ENCODE measurements at places on chromosomes 2 and 18. TPM values are rescaled to one million over a fixed set of nuclear protein-coding genes. Genes with fewer than 3 reads are reported as not detected.

- DNase-seq: no peak
These were observed 316.5 kb downstream of the EN1 start for GRCh38 chr2:118530976-118531375.

DNA sequence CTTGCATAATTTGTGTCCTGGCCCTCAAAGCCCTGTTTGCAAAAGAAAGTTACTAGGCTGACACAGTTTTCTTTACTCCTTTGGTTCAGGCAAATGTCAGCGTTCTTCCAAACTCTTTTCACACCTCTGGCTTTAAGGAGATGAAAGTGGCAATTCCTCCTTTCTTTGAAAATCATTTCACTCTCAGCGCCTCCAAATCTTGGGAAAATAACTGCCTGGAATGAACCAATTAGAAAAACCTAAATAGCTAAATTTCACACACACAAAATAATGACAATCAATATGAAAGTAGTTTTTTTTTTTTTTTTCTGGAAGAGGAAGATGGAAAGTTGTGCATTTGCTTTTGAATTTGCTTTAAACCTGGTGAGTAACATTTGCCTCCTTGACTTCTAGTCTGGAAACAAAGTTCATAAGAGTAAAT lies 1.7 kb downstream of the MEIS1 start:
- DNase-seq: no peak

GRCh38 chr2:134410006-134410405 lies 156.1 kb downstream of the MGAT5 start:
- DNase-seq: no peak

- no peak for DNase-seq
These were observed 4.1 kb downstream of the MYO1B start for GRCh38 chr2:191249156-191249813.

DNA sequence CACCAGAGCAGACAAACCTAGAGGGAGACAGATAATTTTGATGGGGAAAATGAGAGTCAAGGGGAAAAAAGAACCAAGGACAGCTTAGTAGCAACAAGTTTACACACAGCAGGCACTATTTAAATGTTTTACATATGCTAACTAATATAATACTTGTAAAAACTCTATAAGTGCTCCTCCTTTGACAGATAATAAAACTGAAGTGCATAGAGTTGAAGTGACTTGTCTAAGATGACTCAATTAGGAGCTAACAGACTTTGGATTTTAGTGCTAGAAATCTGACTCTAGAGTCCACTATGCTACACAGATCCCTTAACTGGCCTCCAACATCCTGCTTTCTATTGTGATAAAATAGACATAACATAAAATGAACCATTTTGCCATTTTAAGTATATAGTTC lies 506.9 kb downstream of the SATB2 start:
- DNase-seq: no peak

GRCh38 chr2:5164776-5165525 lies 527.2 kb upstream of the SOX11 start:
- DNase-seq: no peak

GRCh38 chr2:5227062-5227699 lies 465.0 kb upstream of the SOX11 start:
- no peak for DNase-seq

GRCh38 chr2:13103778-13104493 lies 387.2 kb downstream of the TRIB2 start:
- DNase-seq: no peak

- no peak for DNase-seq
These were observed 104.4 kb upstream of the SALL3 start for GRCh38 chr18:78875016-78875777.

GRCh38 chr2:226799211-226799975 lies at the start of gene IRS1:
IRS1 (minus strand) TSS chr2:226799820; CDS start chr2:226798738, 1,082 bp downstream.
- DNase-seq: no peak

- no peak for DNase-seq
These were observed 87.1 kb downstream of the GPR39 start for GRCh38 chr2:132503701-132504100.

DNA sequence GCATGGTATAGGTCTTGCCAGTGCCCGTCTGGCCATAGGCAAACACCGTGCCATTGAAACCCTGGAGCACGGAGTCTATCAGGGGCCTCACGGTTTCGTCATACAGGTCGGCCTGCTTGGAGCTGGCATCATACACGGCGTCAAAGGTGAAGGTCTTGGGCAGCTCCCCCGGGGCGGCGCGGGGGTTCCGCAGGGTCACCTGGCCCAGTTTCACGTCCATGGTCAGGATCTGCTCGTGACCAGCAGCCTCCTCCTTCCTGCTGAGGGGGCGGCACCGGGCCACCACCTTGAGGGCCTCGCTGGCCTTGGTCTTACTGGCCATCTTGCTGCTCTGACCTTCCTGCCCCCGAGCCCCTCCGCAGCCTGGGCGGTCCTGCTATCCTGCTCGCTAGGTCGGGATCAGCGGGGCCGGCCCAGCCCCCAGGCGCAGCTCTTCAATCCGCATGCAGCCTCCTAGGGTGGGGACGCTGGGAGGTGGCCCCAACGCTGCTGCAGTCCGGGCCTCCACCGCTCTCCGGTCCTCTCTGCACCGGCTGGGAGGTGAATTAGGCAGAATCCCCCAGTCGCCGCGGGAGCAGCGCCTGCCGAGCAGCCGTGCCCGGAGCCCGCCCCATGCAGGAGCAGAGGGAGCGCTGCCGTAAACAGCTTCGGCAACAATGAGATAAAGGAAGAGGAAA lies 563 bp downstream of the KIF3C start:
- no peak for DNase-seq

- DNase-seq: no peak
These were observed 102.6 kb downstream of the SEPTIN10 start for GRCh38 chr2:109511168-109511567.

GRCh38 chr2:5121642-5122041 lies 570.5 kb upstream of the SOX11 start:
- peak; percentile 10 for DNase-seq

GRCh38 chr2:3073041-3073595 lies 304.5 kb downstream of the EIPR1 start:
- DNase-seq: no peak

GRCh38 chr2:198096002-198096401 lies 291.6 kb downstream of the PLCL1 start:
- DNase-seq: no peak

GRCh38 chr2:150528861-150529801 lies 41.7 kb upstream of the RND3 start:
- DNase-seq: no peak

- DNase-seq: no peak
These were observed 210.5 kb upstream of the GATA6 start for GRCh38 chr18:21958707-21959450.

GRCh38 chr2:101300836-101301235 lies 7.7 kb downstream of the RNF149 start:
- DNase-seq: no peak

GRCh38 chr2:176464886-176465564 lies 195.8 kb downstream of the MTX2 start:
- DNase-seq: no peak

GRCh38 chr2:64950226-64951160 lies 38.7 kb upstream of the SLC1A4 start:
- DNase-seq: no peak

DNA sequence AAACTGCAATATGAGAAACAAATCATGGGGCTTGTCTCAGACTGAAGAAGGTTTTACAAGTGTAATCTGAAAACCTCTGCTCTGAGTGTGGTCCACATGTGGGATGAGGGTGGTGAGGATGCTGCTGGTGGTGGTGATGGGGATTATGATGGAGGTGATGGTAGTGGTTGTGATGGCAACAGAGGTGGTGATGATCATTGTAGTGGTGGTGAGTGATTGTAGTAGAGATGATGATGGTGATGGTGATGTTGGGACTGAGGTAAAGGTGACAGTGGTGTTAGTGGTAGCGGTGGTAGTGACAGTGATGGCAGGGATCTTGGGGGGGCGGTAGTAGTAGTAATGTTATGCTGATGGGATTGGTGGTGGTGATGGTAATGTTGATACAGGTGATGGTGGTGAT lies 217.8 kb downstream of the ANAPC1 start:
- no peak for DNase-seq

GRCh38 chr18:31500051-31500688 lies 2.2 kb downstream of the DSG2 start:
- no peak for DNase-seq

DNA sequence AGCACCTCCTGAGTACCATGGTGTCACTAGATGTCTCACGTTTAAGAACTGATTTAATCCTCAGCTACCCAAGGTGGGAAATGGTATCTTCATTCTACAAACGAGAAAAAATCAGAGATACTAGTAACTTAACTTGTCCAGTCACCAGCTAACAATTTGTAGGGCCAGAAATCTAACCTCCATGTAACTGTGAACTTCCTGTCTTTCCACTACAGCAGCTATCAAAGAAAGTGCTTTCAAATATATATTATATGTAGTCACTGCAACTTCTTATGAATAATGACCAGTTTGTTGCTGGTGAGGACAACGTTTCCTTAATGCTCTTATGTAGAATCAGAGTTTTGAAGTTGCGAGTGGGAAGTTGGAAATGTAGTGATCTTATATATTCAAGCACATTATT lies 1.9 kb downstream of the REV1 start:
- no peak for DNase-seq

DNA sequence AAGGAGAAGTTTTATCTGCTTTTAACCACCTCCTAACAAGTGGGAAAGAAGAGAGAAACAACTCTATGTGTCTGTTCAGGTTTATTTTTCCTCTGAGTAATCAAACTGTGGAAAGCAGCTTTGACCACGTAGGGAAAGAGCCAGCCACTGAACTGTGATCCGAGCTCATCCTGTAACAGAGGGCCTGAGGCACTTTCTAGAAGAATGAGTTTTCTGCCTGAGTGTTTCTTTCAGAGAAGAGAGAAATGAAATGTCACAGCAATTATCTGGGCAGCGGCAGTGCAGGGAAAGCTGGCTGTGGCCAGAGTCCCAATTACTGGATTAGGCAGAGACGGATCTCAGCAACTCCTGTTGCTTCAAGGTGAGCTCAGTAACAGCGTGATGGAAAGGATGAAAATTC lies 151.9 kb downstream of the CD226 start:
- no peak for DNase-seq

DNA sequence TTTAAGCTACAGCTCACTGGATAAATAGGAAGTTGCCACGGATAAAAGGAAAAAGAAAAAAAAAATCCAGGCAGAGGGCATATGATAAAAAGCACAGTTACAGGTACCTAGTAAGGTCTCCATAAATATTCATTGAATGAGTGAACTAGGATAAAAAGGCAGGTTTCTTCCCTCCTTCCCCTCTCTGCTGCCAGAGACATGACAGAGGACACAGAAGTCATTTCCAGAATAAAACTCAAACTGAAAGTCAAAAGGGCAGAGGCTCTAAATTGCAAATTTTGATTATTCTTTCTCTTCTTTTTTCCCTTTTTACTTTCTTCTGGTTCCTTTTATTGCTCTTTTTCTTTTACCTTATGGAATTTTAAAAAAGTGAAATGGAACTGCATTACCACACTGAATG lies 7.7 kb downstream of the CD302 start:
- no peak for DNase-seq

DNA sequence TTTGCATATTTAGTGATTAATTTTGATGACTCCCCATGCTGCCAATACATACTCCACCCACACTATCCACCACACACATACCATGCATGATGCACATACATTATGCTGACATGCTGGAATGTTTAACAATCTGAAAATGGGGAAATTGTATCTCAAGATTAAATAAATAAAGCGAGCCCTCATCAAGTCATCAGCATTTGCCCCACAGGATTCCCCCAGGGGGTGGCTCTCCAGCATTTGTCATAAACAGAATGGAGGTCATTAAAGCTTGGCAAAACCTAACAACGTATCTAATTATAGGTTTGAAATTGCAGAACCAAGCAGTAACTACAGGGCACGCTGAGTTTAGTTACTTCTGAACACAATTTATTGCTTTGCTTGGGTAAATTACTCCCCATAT lies 141.2 kb upstream of the TACR1 start:
- no peak for DNase-seq

GRCh38 chr2:120528051-120528692 lies 182.2 kb downstream of the INHBB start:
- DNase-seq: no peak

DNA sequence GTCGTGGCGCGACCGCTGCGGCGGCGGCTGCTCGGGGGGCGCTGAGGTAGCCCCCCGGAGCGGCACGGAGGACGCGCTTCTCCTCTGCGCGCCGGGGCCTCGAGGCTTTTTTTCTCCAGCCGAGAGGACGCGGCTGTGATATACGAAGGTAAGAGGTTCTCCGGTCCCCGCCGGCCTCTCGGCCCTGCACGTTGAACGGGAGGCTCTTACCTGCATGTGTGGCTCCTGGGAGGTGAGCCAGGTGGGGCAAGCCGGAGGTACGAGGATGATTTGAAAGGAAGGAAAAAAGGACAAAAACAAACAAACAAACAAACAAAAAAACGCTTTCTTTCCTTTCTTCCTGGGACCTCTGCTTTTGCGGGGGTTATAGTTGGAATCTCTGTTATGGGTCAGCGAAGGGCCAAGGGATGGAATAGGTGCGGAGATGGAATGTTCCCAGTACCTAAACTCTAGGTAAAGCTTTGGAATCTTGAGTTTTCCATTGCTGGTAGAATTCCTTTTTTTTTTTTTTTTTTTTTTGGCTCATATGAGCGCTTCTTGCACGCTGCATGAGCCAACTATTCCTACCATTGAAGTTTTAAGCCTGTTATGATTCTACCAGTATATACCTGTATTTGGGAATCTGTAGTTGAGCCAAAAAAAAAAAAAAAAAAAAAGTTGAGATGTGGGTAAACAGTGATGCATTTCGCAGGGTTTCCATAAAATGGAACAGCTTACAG lies 674 bp downstream of the PTPN4 start:
- DNase-seq: peak; percentile 27

- no peak for DNase-seq
These were observed 106.0 kb upstream of the FOSL2 start for GRCh38 chr2:28286678-28287077.

DNA sequence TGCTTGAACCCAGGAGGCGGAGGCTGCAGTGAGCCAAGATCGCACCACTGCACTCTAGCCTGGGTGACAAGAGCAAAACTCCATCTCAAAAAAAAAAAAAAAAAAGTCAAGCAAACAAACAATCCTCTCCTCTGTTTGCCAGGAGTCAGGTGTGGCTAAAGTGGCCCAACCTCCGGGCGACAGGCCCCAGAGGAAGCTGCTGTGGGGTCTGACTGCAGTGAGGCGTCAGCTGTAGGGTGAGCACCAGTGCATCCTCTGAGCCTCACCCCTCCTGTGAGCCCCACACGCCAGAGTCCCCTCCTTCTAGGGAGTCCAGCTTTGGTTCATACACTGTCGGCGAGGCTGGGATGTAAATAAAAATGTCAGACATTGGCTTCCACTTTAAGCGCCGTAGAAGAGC lies 76.5 kb upstream of the HS6ST1 start:
- no peak for DNase-seq

Gene VWC2L
- 0.07 TPM for polyA plus RNA-seq

Gene NEUROD1
- not detected for polyA plus RNA-seq

Gene UGT1A4
- not detected for polyA plus RNA-seq

Gene GRB14
- polyA plus RNA-seq: 53.0 TPM

Gene C2orf78
- polyA plus RNA-seq: not detected

Gene MATN3
- 3.4 TPM for polyA plus RNA-seq

Gene OBSL1
- polyA plus RNA-seq: 125 TPM

Gene PROM2
- polyA plus RNA-seq: 22.8 TPM

Gene SP100
- 26.7 TPM for polyA plus RNA-seq

All from right renal cortex interstitium (tissue), 3 donors.